ENCODE measurements at places on chromosomes 1 and 21.
A peak's percentile ranks its signal among the peaks of the same experiment; 100 is the strongest.

DNA sequence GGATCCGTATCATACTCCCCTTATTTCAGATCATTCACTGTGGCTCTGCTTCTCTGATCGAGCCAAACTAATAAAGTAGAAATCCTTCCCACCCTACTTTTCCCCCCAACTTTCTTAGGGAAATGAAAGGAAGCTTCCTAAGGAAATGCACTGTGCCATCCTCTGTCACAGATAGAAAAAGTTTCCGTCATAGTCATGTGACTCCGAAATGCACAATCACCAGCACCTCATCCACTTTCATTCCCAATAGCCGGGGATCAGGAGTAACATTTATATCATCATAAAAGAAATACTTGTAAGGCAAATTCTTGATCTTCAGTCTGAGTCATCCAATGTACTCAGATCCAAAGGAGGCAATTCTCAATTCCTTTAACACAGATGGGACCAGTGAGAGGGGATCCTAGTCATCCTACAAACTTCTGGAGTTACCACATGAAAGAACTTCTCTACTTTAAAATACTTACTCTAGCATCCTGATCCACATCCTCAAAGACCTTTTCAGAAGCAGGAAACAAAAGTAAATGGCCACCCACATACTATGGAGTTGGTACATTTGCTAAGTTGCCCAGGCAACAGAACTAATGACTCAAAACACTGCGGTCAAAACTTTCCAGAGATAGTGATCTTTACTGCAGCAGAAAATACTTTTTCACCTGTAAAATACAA, 97.8 kb upstream of the ZC3H11B start:
- no peaks in the 10 kb centered on the region for H3K36me3 ChIP-seq
- peaks cover 2% of the 10 kb centered on the region for H3K27me3 ChIP-seq
- H3K4me1 ChIP-seq: peaks cover 9% of the 10 kb centered on the region
- no peak overlapping the region for H3K4me3 ChIP-seq

GRCh38 chr1:110390096-110390495, 730 bp downstream of the SLC16A4 start:
- H3K27ac ChIP-seq: peak overlapping the region; percentile 54
- no peak for DNase-seq
- H3K4me1 ChIP-seq: peaks cover 11% of the 10 kb centered on the region
- H3K4me3 ChIP-seq: no peak overlapping the region

GRCh38 chr1:209607102-209607794, 23.7 kb downstream of the CAMK1G start:
- H3K36me3 ChIP-seq: no peaks in the 10 kb centered on the region
- no peak for DNase-seq
- no peaks in the 10 kb centered on the region for H3K27me3 ChIP-seq
- no peak overlapping the region for H3K27ac ChIP-seq
- H3K4me1 ChIP-seq: peaks cover 6% of the 10 kb centered on the region

DNA sequence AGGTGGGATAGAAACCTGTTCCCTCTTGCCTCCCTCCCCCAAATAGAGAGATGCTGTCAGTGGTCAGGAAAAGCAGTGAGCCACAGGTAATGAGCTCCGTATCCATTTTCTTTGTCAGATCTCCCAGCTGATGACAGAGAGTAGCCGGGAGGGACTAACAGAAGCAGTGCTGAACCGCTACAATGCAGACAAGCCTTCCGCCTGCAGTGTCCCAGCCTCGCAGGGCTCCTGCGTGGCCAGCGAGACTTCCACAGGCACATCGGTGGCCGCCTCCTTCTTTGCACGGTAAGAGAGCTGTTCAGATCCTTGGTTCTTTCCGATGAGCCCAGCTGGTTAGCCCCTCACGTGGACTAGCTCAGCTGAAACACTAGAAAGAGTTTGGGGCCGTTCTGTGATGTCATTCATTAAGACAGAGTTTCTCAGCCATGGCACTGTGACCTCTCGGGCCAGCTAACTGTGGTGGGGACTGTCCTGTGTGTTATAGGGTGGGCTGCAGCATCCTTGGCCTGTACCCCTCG, 264.7 kb downstream of the KIF26B start:
- no peak overlapping the region for H3K4me3 ChIP-seq
- H3K27ac ChIP-seq: no peak overlapping the region
- no peaks in the 10 kb centered on the region for H3K27me3 ChIP-seq
- H3K36me3 ChIP-seq: no peaks in the 10 kb centered on the region
- no peaks in the 10 kb centered on the region for H3K4me1 ChIP-seq
- no peak for DNase-seq

GRCh38 chr1:116766616-116767469, 12.6 kb downstream of the CD2 start:
- no peak overlapping the region for H3K27ac ChIP-seq
- no peak for DNase-seq
- peaks cover 9% of the 10 kb centered on the region for H3K4me1 ChIP-seq

Data from endothelial cell (in vitro differentiated cells).